Activated CD4-positive, alpha-beta T cell treated with anti-CD3 and anti-CD28 coated beads for 48 hours (primary cell): ENCODE measurements at places on chromosomes 7 and 10.

GRCh38 chr10:11616021-11616420 lies 4.6 kb upstream of the USP6NL start:
- DNase-seq = no peak

DNA sequence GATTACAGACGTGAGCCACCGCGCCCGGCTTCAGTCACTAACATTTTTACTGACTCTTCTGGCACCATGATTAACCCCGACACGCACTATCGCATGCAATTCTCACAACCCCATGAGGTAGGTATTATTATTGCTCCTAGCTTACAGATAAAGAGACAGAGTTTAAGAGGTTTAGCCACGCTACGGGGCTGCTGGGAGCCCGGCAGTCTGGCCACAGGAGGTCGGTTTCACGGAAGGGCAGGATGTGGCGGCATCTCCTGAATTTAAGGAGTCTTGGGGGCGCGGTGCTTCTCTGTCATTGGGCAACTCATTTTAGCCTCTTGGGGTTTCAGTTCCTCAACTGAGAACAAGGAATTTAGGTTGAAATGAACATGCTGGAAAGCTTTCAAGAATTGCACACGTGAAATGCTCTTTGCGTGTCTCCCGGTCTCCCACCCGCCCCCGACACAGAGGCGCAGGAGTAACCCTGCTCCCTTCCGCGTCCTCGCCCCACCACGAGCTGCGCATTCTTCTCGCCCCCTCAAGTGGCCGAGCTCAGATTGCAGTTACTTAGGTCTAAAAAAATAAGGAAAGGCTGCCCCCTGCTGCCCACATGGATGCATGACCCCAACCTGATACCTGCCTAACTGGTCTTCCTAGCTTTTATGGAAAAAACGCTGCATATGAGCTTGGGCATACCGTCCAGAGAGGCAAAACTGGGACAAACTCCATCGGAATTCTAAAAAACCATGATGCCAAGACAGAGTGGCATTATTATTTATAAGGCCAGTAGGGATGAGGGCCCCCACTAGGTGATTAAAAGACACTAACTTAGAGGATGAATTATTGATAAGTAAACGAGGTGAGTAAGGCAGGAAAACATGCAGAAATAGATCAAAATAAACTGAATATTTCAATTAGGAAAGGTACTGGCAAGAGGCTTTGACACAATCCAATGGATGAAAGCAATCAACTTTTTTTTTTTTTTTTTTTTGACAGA lies 12.4 kb downstream of the PRSS2 start:
- DNase-seq = peak; percentile 82

DNA sequence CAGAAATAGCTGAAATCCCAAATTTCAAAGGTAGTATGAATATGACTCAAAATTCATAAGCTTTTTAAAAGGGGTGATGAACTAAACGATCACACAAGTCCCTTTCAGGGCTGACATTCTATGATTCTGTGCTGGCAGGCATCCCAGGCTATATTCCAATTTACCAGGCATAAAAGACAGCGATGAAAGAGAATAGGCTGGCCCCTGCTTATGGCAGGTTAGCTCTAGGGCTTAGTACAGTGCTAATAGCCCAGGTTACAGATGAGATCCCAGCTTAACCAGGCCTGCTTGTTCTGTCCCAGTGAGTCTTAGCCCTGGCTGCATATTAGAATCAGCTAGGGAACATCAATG lies 56.4 kb downstream of the CDHR3 start:
- DNase-seq = no peak

- DNase-seq = no peak
Measured at GRCh38 chr10:45023426-45023825, 22.7 kb downstream of the ZNF22 start.

GRCh38 chr10:29482591-29483431 lies 152.0 kb downstream of the SVIL start:
- peak; percentile 46 for DNase-seq

DNA sequence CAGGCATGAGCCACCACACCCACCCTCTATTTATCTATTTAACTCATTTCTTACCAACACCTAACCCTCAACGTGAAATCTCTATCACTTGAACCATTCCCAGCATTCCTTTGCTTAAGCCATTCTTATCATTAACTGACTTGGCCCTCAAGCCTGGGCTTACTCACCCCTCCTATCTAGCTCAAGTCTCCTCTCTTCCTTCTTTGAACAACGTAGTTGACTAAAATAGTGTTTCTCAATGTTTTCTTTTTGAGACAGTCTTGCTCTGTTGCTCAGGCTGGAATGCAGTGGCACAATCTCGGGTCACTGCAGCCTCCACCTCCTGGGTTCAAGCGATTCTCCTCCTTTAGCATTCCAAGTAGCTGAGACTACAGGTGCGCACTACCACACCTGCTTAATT lies 7.0 kb downstream of the ANXA7 start:
- DNase-seq = no peak

- no peak for DNase-seq
Measured at GRCh38 chr10:22825841-22826240, 102.0 kb upstream of the ARMC3 start.

DNA sequence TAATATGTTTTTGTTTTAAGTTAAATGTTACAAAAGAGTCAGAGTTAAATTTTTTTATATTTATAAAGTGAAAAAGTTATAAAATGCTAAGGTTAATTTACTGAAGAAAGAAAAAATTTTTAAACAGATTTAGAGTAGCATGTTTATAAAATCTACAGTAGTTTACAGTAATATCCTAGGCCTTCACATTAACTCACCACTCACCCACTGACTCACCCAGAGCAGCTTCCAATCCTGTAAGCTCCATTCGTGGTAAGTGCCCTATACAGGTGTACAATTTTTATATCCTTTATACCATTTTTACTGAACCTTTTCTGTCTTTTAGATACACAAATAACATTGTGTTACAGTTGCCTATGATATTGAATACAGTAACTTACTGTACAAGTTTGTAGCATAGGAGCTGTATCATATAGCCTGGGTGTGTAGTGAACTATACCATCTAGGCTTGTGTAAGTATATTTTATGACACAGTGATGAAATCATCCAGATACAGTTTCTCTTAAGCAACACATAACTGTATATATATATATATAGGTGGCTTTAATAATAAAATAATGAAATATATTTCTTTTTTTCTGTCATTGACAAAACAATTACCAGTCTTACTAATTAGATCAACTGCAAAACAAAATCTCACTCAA lies 79.6 kb downstream of the PTEN start:
- no peak for DNase-seq

DNA sequence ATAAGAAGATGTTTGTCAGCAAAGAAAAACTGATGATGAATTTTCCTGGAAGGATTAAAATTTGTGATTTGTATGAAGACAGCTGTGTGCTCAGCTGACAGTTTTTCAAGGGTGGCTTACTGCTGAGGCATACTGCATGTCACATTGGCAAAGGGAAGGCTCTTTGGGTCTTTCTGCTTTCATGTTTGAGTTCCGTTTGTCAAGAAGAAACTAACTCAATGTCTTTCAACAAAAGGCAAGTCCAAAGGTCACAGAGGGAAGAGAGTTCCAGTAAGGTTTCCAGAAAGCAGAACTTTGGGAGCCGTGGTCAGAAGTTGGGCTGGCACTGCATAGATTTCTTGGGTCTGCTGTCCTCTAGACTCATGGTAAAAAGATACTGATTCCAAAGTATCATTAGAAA lies 16.9 kb downstream of the DYDC2 start:
- DNase-seq = no peak
